ENCODE measurements at places on chromosomes 5 and 9.
A peak's percentile ranks its signal among the peaks of the same experiment; 100 is the strongest.

- no peak for DNase-seq
These were observed 2.7 kb downstream of the PTGES start for GRCh38 chr9:129750013-129750638.

- no peak for DNase-seq
These were observed 119.7 kb downstream of the FAM174A start for GRCh38 chr5:100654895-100655294.

GRCh38 chr5:151570512-151571269, 20.4 kb downstream of the FAT2 start:
- DNase-seq = no peak

- DNase-seq = no peak
These were observed 115.5 kb upstream of the RUSC2 start for GRCh38 chr9:35374436-35374835.

DNA sequence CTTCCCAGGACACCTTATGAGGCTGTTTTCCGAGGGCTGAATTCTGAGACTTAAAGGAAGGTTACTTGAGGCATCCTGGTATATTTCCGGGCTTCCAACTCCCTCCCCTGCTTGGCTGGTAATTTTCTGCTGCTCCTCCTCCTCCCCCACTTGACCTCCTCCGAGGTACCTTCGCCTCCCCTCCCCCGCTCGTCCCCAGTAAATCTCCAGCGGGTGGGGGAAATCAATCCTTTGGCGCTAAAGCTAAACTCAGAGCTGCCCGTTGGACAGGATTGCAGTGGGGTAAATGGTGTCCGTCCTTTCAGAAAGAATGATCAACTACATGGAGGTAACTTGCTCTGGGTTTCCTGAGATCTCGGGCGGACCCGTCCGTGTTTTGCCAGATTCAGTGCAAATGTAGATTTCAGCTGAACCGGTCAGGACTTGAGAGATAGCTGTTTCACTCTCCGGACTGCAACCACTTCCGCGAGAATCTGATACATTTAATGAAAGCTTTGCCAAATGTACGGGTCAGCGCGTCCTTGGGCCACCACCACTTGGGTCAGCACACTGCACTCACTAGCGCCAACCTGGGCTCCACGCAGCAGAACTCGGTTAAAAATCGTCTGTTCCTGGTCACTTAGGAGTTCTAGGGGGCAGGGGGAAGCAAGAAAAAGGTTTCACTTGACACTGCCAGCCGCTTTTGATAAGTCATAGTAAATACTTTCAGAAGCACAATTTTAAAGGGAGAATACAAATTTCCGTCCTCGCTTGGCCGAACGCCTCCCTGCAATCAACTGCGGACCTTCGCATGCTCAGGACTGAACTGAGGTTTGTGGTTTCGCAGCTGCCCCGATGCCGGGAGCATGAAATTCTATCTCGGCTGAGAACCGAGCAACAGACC, 4.6 kb upstream of the ISL1 start:
- DNase-seq = no peak

DNA sequence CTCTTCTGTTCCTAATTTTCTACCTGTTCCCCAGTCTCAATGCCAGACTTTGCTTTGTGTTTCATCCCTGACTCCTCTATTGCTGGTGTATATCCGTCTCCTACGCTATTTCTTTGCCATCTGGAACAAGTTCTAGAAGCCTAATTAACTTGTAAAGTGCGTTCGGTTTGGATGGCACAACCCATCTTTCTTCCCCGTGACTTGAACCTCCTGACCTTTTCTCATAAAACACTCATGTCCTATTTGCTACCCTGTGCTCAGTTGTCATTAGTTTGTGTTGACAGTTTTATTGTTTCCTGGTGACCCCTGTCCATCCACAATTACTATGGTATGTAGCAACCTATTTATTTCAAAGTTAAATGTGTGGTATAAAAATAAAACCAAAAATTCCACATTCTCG, 323.5 kb downstream of the TLE4 start:
- DNase-seq = no peak

- no peak for DNase-seq
These were observed 14.3 kb downstream of the IL5 start for GRCh38 chr5:132528866-132529634.

DNA sequence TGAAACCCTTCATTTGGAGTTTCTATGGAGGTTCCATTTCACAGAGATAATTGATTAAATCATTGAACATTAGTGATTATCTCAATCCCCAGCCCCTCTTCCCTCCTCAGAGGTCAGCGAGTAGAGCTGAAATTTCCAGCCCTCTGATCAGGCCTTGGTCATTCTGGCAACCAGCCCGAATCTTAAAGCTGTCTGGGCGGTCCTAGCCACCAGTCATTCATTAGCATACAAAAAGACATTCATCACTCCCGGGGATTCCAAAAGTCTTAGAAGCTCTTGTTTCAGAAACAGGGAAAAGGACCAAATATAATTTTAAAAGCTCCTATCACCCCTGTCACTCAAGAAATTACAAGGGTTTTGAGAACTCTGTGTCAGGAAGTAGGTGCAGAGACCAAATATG, 41.3 kb downstream of the ZNF474 start:
- no peak for DNase-seq

- peak; percentile 82 for DNase-seq
These were observed 16.8 kb upstream of the NSD1 start for GRCh38 chr5:177116631-177117373.

DNA sequence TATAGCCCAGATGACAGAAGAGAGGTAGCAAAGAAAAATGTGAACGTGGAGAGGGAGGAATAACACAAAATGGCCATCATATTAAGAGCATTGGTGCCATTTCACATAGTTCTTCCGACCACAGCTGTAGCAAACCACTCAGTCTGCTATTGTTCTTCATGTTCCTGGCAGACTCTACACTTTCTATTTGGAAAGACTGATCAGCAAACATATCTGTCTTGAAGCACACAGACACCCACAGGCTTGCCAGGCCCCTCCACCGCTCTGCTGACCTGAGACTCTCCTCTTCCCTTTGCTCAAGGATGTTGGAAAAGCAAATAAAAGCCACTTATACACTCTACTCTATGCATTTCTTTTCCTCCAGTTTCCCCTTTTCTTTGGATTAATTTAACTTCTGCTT, 298.0 kb downstream of the FBXL7 start:
- DNase-seq = no peak

- no peak for DNase-seq
These were observed 1506.8 kb upstream of the WWC1 start for GRCh38 chr5:166784545-166785078.

DNA sequence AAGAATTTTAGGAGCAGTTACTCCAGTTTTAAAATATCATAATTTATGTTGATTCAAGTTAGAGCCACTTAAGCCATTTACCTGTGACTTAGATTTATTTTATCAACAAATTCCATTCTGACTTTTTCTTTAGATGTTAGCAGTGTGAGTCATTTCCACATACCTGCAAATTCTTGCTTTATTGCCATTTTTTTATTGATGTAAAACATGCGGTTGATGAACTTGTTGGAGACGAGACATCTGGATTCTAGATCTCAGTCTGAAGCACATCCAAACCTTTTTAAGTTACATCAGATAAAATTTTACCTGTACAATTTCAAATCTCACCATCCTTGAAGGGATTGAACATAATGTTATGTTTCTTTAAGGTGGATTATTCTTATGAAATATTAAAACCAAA, 240.9 kb downstream of the IRX1 start:
- DNase-seq = no peak

DNA sequence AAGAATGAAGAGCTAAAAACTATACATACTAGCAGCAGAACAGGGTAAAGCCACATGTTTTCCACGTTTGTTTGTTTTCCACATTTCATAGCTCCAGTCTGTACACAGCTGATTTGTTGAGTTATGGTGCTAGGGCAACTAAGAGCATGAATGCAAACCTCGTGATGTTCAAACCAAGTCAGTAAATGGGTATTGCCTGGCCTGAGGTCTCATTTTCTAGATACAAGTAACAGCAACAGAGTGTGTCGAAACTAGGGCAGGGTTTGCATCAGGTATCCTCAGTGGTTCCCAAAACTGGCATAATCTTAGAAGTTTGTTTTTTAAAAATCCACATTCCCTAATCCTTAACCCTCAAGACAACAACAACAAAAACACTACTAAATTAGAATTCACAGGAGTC, 89.3 kb downstream of the CEMIP2 start:
- no peak for DNase-seq

DNA sequence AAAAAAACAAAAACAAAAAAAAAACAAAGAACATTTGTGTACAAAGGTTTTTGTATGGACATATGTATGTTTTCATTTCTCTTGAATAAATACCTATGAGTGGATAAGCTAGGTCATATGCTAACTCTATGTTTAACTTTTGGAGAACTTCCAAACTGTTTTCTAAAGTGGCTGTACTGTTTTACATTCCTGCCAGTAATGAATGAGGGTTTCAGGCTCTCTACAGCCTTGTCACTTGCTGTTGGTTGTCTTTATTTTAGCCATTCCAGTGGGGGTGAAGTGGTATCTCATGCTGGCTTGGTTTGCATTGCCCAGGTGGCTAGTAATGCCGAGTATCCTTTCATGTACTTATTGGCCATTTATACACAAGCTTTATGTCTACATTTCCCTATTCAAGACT, 9.1 kb upstream of the TRIO start:
- DNase-seq = no peak

DNA sequence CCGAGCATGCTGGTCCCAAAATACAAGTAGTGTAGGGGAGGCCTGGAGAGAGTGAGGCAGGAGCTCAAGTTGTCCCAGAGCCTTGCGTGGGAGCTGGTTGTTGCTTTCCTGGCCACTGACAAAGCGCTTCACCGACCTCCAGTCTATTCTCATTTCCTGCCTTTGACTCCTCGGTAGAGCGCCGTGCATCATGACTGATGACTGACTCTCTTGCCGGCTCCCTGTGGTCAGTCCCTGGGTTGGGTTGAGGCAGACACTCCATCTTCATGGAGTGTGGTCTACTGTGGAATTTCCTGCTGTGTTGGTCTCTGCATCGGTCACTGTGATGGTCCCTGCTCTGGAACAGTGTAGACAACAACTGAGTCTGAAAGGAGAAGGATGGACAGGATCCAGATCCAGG, 175.1 kb upstream of the S1PR3 start:
- no peak for DNase-seq

- DNase-seq = no peak
These were observed 4.5 kb downstream of the FBXW5 start for GRCh38 chr9:136939996-136940525.

GRCh38 chr5:91409304-91409703, 26.2 kb upstream of the ARRDC3 start:
- DNase-seq = no peak

GRCh38 chr5:65802080-65802479, 80.1 kb downstream of the NLN start:
- DNase-seq = no peak

- DNase-seq = no peak
These were observed 1.5 kb upstream of the TRAF1 start for GRCh38 chr9:120928015-120928482.

DNA sequence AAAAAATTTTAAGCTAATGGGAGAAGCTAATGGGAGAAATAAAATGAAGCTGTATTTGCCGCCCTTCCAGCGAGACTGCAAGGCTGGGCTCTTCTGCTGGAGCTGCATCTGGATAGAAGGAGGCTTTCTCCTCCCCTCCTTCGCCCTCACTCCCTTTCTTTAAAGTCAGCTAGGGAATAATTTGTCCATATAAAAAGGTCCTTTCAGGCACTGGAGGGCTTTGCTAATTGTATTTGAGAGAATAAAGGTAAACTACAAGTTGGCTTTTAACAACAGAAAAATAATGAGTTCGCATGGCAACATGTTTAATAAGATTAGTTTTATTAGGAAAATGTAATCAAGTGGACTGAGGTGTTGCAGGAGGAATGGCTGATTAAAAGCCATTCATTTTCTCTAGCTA, 41.3 kb downstream of the NPR3 start:
- DNase-seq = no peak

DNA sequence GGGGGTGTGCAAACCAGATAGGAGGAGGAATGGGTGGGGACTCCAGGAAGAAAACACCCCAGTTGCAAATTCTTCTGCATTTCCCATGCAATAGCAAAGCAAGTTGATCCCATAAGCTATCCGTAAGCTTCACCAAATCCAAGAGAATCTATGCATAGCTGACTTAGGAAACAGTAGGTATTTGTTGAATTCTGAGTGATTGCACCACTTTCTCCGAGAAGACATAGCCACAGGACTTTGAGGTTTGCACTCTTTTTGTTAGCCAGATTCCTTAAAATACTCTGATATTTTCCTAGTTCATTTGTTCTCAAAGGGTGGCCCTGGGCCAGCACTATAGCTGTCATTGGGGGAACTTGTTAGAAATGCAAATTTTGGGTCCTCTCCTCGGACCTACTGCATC, 271.9 kb downstream of the SLIT3 start:
- no peak for DNase-seq

GRCh38 chr5:35081134-35081533, 33.4 kb upstream of the AGXT2 start:
- DNase-seq = no peak

- no peak for DNase-seq
These were observed 129.3 kb upstream of the EPB41L4A start for GRCh38 chr5:112548246-112548881.

DNA sequence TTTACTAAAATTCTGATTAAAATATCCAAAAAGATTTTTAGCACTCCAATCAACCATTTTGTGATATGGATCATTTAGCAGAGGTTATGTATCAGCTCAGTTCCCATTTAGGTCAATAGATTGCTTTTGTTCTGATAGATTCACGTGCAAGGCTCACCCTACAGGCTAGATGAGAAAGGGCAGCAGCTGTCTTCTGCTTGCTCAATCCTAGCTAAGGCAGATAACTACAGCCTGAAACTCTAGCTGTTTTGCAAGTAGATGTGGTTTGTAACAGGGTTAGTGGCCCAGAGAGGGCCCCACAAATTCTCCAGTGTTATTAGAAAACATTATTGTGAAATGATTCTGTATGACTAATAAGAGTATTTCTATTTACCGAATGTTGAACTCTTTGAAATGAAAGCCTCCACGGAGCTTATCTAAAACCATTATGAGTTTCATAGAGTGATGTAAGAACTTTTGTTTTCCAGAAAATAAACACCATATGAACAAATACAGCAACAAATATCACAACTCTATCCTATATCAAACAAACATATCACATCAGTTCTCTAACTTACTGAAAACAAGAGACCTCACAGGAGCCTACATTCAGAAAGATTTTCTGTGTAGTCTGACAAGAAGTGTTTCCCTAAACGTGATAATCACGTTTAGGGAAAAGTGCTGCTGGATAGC, 841.9 kb upstream of the ACO1 start:
- peak; percentile 3 for DNase-seq

DNA sequence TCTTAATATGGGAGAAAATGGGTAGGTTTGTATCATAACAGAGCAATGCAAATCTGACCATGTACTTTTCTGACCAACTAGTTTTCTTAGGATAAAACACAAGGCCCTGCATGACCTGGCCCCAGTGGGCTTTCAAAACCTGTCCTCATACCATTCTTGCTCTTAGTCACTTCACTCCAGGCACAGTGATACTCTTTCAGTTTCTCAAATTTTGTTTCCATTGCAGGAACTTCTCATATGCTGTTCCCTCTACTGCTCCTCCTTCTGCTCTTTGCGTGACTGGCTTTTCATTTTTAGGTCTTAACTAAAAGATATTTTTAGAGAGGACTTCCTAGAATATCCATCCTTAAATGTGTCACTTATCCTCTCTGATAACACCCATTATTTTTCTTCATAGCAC, 112.4 kb downstream of the INIP start:
- no peak for DNase-seq

All from activated CD4-positive, alpha-beta T cell treated with anti-CD3 and anti-CD28 coated beads, Interleukin-2, amount 50 U/mL, for 4 hours (primary cell).